Stimulated activated CD4-positive, alpha-beta T cell treated with anti-CD3 and anti-CD28 coated beads, Interleukin-12 subunit alpha, Interleukin-12 subunit beta, amount 100 ng/mL, for 48 hours (primary cell): ENCODE measurements at places on chromosomes 2 and 18.

GRCh38 chr18:4831791-4832375, 365.2 kb downstream of the AKAIN1 start:
- DNase-seq: no peak

DNA sequence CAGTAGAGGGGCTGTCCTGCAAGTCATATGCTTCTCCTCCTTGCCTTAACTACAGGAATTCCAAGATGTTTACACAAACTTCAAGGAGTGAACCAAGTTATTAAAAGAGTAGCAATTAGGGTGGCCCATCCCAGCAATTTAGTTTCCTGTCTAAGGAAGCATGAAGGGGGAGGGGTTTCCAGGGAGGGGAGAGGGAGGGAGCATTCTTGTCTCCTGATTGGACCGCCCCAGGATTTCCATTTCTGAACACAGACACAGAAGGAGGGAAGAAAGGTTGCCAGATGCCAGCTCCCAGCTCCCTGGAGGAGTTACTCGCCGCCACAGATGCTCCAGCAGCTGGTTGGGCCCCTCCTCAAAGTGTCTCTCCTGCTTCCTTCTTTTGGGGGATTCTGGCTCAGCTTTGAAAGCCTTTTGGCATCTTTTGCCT, 107.6 kb downstream of the TRIB2 start:
- no peak for DNase-seq

- DNase-seq: no peak
These were observed 116.1 kb downstream of the CAMKMT start for GRCh38 chr2:44477657-44478414.

GRCh38 chr2:40433736-40434135, 18.2 kb downstream of the SLC8A1 start:
- DNase-seq: no peak

DNA sequence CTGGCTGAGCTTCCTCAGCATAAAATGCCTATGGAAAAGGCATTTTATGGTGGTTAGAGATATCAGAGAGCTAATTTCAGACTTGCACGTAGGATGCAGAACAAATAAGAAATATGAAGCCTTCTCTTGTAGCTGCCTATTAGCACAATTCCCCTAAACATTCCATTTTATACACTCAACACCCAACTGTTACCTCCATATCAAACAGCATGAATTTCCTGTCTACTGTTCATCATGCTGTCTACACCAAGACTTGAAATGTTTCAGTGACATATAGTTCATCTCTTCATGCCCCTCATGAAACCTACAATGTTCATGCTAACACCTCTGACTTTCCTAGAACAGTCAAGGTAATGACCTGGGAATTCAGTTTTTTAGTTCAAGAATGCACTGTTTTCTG, 249.9 kb downstream of the PIEZO2 start:
- no peak for DNase-seq

DNA sequence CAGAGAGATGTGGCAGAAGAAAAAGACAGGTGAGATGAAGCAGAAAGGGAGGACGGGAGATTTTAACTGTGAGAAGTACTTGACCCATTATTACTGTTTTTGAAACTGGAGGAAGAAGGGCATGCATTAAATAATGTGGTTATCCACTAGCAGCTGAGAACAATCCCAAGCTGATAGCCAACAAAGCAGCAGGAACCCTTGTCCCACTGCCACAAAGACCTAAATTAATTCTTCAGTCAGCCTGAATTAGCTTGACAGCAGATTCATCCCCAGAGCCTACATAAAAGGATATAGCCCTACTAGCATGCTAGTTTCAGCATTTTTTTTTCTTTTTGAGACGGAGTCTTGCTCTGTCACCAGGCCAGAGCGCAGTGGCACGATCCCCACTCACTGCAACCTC, 19.5 kb upstream of the REG3A start:
- DNase-seq: no peak

DNA sequence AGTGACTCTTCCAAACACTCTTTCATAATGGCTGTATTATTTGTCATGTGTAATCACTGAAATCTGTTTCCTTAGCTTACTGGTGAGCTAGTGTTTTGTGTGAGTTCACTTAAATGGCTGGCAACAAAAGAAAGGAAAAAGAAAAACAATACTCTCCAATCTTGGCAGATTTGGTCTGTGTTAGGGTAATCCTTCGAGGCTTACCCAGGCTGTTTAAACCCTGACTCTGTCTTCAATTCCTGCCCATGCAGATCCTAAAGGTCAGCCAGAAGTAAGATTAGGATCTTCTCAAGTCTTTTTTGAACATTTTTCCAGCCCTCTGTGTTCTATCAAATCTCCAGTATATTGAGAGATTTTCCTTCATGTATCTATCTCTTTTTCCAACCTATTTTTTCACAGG, 85.3 kb downstream of the CCDC178 start:
- no peak for DNase-seq

GRCh38 chr2:47155091-47155876, at the start of gene STPG4:
Gene STPG4, minus strand, starts transcription at chr2:47155308. Its CDS starts 57 bp downstream, at chr2:47155251.
- DNase-seq: no peak
